ENCODE measurements at places on chromosomes 2 and 18.
A peak's percentile ranks its signal among the peaks of the same experiment; 100 is the strongest.

DNA sequence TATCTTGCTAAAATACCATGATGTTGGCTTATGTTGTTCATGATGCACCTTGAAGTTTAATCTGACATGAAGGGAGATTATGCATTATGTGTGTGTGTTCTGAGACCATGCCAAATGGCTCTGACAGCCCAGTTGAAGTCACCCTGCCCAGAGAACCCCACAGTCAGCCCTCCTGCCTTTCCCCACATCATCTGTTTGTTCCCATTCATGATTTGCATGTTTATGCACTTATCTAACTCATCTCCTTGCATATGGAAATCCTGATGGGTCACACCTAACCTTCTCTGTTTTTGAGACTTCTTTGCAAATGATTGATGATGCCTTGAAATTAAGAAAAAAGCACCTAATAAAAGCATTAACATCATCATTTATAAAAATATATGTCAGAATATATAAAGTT is 752.2 kb downstream of the GALR1 start:
- no peak for DNase-seq

- DNase-seq = no peak
Observed at GRCh38 chr2:111691164-111691875, 192.7 kb downstream of the ANAPC1 start.

GRCh38 chr2:239725551-239725890 is 299.6 kb downstream of the NDUFA10 start:
- DNase-seq = no peak

GRCh38 chr2:8197101-8197500 is 484.8 kb upstream of the ID2 start:
- DNase-seq = no peak

GRCh38 chr2:160701822-160702221 is 208.2 kb upstream of the RBMS1 start:
- DNase-seq = no peak

DNA sequence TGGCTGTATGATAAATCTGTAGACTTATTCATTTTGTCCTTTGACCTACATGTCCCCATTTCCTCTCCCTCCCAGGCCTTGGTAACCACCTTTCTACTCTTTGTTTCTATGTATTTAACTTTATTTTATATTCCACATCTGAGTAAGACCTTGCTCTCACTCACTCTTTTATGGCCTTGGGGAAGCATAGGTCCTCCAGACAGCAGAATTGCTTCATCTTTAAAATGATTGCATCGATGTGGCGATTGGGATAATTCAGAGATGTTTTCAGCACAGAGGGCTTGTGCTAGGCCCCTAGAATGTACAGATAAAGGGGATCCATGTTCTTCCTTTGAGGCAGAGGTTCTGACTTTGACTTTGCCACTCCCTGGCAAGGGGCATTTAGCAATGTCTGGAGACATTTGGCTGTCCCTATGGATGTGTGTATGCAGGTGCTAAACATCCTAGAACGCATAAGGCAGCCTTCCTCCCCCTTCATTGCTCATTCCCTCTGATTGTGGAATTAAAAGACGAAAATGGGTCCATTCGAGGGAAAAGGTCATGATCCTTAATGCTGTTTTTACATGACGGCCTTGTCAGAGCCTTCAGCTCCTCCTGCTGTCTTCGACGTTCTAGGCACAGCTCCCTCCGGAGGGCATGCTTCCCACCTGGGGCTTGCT is 1.2 kb upstream of the GPR39 start:
- DNase-seq = peak; percentile 58

GRCh38 chr2:3952866-3953516 is 249.6 kb downstream of the DCDC2C start:
- no peak for DNase-seq

GRCh38 chr2:28593160-28593755 is 97.4 kb downstream of the PLB1 start:
- no peak for DNase-seq

DNA sequence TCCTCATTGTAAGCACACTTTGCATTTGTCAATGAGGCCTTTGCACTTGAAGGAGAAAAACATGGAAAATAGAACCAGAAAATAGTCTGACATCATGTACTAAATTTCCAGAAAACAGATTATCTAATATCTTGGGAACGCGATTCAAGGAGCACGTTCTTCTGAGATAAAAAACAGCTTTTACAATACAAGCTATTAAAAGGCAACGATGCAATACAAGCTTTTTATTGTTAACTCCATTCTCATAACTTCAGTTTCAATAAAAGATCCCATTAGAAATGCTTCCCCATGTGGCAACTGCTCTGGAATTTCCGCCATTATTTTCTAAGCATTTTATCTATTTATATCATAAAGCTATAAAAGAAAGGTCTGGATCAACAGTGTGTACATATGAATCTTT is 40.3 kb downstream of the NRXN1 start:
- DNase-seq = no peak

GRCh38 chr2:237920673-237921072 is 46.1 kb upstream of the UBE2F start:
- no peak for DNase-seq

- DNase-seq = peak; percentile 70
Observed at GRCh38 chr18:75208155-75208835, 644 bp downstream of the PTGR3 start.

- no peak for DNase-seq
Observed at GRCh38 chr2:127413200-127413599, 5.0 kb upstream of the PROC start.

DNA sequence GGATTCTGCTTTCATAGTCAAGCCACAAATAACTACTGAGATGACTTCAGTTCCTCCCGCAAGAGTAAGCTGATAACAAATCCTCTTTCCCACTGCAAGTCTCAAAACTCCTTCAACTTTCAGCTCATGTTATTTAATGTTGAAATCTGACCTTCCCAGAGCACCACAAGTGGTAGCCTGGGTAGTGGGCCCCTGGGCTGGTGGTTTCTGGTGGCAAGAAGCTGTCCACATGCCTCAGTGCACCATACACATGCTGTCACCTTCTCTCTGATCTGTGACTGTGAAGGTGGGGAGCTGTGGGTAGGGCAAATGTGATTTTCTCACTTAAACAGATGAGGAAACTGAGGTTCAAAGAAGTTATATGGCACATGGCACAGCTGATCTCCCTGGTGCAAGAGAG is 246.1 kb upstream of the EPAS1 start:
- DNase-seq = no peak

GRCh38 chr2:129915303-129915840 is 64.1 kb upstream of the RAB6C start:
- no peak for DNase-seq

DNA sequence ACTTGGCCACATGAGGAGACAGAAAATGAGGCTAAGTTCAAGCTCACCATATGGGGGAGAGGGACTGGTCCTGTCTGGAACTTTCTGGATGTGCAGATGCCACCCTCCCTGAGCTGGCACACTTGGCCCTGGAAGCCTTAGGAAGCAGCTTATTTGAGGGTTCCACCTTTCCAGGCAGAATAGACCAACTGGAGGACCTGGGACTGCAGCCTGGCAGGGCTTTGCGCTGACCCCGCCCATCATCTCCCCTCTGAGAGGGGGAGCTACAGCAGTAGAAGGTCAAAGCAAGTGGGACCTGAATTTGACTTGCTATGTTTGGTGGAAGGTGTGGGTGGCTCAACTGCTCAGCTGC is 39.5 kb downstream of the TMEM17 start:
- DNase-seq = no peak

DNA sequence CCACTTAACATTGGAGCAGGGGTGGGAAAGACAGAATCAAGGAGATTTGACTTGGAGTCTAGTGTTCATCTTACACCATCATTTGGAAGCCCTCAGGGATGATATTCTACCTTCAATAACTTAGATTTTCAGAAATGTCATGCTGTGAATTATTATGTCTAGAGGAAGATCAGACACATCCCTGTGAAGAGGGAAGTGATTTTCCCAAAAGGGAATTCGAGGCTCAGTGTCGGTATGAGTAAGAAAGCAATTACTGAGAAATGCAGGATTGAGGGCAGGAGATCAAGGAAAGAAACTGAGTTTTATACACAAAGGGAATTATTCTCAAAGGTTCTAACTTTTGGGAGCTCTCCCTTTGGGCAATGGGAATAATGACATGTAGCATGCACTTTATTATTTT is 25.6 kb upstream of the ATIC start:
- no peak for DNase-seq

DNA sequence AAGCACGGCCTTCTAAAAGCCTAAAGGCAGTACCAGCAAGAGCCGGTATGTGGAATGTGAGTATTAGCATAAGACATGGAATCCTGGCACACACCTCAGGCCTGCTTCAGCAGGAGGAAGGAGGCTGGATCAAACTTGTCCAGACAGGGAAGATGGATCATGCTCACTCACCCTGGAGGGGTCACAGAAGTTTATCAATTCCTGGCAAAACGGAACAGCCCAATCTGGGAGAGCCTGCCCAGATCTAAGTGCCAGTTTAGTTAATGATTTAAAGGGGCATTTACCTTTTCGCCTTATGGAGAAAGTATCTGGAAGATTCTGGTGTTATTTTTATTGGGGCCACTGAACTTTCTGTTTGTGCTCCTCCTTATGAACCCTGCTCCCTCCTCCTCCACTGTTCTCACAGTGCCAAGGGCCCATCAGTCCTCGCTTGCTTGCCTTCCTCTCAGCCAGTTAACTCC is 58.3 kb upstream of the NFE2L2 start:
- peak; percentile 96 for DNase-seq

GRCh38 chr2:131050896-131051295 is 42.4 kb downstream of the FAM168B start:
- DNase-seq = no peak

DNA sequence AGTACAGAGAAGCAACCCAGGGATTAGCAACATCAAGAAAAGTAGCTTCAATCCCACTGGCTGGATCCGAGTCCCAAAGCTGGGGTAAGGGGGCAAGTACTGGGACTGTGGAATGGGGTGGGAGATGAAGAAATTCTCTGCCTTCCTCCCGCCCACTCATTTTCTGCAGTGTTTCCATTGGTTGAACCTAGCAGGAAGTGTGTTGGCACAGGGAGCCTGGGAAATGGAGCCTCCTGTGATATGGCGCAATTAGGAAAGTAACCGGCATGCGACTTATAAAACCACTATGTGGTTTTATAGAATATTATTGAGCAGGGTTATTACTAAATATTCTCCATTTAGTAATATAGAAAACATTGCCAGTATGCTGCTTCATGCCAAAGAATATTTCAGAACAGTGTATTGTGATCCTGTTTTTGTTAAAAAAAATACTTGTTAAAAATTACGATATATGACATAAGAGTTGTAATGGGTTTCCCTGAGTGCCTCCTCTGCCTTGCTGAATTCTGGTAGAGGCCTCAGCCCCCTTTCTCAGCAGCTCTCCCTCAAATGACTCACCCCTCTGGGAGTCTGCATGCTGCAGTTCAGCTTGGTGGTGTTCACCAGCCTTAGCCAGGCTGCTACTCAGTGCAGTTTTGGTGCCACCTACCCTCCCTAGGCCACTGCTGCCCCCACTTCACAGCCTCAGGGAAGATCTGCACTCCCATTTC is 60.5 kb downstream of the HK2 start:
- DNase-seq = no peak

GRCh38 chr2:239148495-239149200 is 252.2 kb downstream of the HDAC4 start:
- DNase-seq = no peak

- DNase-seq = no peak
Observed at GRCh38 chr2:227160164-227160563, 3.8 kb downstream of the COL4A4 start.

DNA sequence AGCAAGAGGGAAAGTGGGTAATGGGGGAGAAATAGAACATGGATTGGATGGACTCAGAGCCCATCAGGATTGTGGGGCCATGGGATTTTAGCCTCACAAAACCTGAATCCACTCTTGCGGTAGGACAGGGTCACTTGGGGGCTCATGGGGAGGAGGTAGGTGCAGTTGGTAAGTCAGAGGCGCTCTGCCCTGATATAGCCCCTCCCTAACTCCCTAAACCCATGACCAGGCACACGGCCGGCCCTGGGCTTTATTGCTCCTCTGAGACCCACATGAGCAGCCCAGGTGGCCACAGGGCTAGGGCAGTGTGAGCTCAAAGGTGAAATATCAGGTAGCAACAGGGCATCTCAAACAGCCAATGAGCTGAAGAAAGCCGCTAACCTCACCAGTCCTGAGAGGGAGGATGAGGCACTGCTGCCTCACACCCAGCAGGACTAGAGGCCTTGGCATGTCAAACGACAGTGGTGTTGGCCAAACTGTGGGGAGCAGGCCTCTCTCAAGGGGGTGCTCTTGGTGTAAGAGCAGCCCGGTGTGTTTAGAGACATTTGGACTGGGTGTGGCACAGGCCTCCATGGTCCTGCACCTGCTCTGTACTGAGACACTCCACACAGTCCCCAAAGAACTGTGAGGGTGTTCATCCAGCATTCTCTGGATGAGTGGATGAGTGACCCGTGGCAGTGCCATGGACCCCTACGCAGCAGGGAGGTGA is 90.8 kb upstream of the HS6ST1 start:
- DNase-seq = no peak

DNA sequence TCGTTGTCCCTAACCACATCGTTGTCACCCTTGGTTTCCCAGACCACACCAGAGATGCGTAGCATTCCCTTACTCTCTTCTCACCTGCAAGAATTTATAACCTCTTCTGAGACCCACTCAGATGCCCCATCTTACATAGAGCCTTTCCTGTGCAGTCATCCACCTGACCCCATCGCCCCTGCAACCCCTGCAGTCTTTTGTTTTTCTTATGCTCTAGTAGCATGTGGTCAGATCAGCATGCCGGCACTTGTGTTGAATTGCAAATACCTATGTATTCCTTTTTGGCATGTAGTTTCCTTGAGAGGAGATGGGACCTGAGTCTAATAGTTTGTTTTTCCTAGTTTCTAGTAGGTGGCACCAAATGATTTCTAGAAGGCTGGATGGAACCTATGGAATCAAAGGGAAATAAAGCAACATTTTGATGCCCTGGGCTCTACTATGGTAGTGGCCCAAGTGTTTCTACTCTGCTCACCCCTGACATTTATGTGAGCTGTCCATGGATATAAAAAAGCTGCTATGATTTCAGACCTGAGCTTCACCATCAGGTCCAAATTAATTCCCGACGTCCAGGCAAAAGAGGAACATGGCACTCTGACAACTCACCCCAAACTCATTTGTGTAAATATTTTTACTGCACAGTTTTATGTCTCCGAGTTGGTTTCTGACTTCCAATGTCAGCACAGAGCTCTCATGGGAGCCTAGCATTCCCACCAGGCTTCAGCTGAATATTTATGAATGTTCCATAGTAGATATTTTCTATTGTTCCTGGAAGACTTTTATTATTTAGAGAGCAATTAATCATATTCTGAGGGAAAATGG is 143.6 kb downstream of the RNF144A start:
- DNase-seq = no peak

DNA sequence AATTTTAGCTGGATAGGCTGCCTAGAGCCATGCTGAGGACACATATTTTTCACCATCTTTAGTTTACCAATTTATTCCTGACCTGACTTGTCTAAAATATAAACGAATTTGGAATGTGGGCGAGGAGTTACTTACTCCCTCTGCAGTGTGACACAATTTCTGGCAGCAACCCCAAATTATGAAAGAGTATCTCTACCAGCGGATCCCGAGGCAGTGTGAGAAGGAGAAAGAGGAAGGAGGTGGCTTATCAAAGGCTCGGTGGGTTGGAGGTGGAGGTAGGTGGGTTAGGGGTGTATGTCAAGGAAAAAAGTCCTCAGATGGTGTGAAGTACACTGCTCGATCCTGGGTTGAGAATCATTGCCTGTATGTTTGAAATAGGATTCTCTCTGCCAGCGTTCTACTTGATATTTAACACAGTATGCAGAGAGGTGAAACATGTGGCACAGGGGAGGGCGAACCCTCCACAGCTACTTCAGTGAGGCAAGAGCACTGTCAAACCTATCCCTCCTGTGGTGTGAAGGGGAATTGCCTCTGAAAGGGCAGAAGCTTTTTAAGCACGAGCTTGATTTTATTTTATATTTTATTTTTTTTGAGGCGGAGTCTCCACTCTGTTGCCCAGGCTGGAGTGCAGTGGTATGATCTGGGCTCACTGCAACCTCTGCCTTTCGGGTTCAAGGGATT is 76.0 kb downstream of the RFTN2 start:
- DNase-seq = peak; percentile 77
